ENCODE measurements at places on chromosomes 2 and 18.
A peak's percentile ranks its signal among the peaks of the same experiment; 100 is the strongest.

GRCh38 chr2:196586511-196586991 is 53.0 kb upstream of the CCDC150 start:
- no peak for DNase-seq

DNA sequence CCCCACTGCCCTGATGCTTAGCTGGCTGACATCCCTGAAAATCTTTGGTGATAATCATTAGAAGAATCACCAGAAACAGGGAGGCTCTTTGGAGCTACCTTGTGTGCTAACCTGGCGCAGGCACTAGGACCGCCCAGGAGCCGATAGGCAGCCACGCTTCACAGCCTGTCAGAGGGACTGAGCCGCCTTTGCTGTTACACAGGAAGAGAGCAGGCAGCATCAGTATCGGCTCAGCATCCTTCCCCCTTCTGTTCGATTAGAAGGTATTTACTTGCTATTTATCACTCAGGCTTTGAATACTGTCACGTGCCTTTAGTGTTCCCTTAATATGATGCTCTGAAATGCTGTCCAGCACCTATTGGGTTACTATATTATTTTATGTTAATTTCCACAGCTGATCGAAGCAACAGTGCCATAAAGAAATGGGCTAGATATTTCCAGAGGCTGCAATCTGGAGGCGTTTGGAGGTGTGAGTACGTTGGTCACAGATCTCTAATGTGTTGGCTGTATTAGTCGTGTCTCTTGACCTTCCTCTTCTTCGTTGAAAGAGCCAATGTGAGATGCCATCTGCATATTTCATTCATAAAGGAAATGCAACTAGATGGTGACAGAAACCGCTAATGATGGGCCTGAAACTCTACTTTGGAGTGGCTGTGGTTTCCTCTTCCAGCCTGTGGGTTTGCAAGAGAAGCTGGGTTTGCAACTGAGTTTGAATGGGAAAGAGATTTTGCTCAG is 110.4 kb upstream of the RAB27B start:
- DNase-seq, result peak; percentile 43

GRCh38 chr2:198701481-198701880 is 756.3 kb downstream of the SATB2 start:
- DNase-seq, result no peak

DNA sequence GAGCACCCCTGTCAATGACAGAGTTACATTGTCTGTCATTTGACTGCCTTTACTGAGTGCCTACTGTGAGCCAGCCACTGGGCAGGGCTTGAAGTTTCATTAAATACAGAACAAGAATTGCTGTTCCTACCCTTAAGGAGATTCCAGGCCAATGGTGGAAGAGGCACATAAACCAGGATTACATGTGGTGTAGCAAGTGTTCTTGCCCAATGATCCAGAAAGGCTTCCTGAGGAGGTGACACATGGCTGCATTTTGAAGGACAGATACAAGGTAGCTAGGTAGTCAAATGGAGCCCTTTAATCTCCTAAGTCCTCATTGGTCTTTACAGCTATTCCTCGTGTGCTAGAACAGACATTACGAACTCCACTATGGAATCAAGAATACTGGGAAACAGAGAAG is 312.7 kb downstream of the ETAA1 start:
- DNase-seq, result no peak
